ENCODE measurements at places on chromosomes 5 and 9.

- DNase-seq = no peak
Measured at GRCh38 chr5:133251296-133252132, 199.7 kb downstream of the HSPA4 start.

- no peak for DNase-seq
Measured at GRCh38 chr5:27962198-27962597, 923.8 kb upstream of the CDH9 start.

- DNase-seq = peak; percentile 36
Measured at GRCh38 chr9:37364751-37365360, 57.6 kb upstream of the GRHPR start.

- peak; percentile 36 for DNase-seq
Measured at GRCh38 chr5:52988335-52989024, 672 bp upstream of the ITGA2 start.

DNA sequence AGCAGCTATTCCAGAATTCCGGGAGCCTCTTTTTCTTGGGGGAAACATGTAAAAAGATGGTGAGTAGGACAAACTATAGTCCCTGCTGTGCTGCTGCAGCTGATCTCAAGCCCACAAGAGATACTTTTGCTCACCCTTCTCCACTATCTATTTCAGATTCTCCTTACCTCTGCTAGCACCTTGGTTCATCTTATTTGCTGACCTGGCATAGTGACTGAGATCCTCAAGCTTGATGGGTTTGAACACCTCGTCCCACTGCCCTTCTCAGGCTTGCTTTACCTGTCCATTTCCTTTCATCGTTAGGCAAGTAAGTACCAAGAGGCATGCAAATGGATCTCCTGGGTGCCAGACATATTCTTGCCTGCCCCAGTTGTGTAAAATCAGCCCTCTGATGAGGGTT lies 338.4 kb upstream of the SMARCA2 start:
- no peak for DNase-seq

DNA sequence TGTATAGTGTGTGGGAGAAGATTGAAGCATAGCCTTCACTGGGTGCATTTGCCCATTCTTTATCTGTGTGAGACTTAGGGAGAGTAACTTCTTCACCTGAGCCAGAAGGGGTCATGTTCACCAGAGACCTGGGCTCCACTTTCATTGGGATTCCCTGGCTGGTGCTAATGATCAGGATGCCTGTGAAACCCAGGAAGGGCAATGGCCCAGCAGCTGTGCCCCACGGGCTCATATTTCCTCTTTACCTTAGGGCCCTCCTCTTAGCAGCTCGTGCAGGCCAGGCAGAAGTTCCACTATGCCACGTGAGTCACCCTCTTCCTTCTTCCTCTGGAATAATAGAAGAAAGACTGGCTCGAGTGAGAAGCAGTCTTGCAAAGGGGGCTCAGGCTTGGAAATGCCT lies 5.0 kb downstream of the PPARGC1B start:
- DNase-seq = no peak

DNA sequence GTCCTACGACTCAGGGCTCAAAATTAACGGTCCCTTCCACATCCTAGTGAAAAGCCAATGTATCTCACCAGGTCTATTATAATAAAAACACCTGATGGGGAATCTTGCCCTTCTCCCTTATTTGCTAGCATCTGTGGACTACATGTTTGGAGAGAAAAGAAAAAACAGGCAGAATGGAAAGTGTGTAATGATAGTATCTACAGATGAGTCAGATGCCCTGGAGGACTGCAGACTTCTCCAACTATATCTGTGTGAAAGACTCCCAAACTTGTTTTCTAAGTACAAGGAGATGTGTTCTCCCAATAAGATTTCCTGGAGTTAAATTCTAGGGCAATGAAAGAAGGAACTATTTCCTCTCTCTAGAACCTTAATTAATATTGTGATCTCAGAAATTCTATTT lies 66.0 kb downstream of the FOXB2 start:
- DNase-seq = no peak

GRCh38 chr5:6868171-6868570 lies 154.9 kb downstream of the TENT4A start:
- DNase-seq = no peak

GRCh38 chr5:55227664-55228430 lies 732 bp upstream of the MCIDAS start:
- DNase-seq = no peak

DNA sequence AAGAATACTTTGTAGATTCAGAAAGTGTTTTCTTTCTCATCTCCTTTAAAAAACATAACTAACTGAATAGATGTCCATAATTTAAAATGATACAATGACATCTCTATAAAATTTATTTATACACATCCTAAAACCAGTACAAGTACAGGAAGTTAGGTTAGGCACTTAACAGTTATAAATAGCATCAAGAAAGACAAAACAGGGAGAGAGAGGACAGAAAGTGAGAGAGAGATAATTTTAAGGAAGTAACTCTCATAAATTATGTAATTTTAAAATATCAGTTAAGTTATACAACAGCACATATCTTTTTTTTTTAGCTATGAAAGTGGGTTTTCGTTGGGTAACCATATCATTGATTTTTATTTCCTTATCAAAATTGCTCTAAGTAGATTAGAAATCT lies 1068.6 kb downstream of the TAF11L14 start:
- no peak for DNase-seq

DNA sequence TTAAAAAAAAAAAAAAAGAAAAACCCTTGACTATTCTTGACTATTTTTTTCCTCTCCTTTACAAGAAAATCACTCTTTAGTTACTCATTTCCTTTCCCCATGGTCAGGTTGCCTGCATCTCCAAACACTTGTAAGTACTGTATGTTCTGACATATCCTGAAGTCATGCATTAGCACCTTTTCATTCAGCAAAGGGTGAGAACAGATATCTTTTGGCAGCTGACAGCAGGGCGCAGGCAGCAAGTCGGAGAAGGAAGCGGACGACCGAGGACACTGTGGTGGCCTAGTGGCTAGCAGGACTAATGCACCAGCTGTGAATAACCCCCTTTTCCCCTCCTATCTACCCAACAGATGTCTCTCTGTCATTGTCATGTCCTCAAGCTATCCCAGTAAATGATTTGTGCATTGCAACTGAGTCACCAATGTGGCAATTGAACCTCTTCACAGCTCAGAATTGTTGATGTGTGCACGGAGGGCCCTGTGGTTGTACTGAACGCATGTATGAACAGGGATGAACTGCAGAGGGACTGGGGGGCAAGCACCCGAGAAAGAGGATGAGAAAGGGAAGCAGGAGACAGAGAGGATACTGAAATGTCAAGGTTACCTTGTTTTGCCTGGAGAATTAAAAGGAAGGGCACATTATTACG lies 996.0 kb upstream of the ARRDC3 start:
- DNase-seq = no peak

- DNase-seq = peak; percentile 76
Measured at GRCh38 chr9:114592356-114592755, 4.8 kb downstream of the ATP6V1G1 start.

GRCh38 chr9:109963079-109963478 lies 183.1 kb downstream of the PALM2AKAP2 start:
- DNase-seq = no peak

DNA sequence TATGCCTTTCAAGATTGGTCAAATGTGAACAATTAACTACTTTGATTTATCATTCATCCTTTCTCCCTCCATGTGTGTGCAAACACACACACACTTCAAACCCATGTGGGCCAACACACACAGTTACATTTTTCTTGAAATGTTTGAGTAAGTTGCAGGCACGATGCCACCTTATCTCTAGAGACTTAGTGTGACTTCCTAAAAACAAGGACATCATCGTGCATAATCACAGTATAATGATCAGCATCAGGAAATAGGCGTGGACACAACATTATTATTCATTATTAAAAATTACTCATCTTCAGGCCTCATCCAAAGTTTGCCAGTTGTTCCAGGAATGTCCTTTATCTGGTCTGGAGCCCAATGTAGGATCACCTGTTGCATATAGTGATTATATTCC lies 209.5 kb downstream of the GNA14 start:
- no peak for DNase-seq

DNA sequence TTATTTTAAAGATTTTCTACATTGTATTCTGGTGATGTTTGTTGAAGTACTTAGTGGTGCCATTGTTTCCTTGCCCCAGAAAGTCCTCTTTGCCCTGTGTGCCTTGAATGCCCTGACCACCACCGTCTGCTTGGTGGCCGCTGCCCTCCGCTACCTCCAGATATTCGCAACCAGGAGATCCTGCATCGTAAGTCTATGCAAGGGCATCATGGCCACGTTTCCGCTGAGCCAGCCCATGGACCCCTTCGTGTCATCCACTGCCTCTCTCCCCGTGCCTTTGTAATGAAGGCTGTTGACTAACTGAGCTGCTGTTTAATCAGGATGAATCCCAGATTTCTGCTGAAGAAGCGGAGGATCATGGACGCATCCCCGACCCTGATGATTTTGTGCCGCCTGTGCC lies 52.3 kb downstream of the ENTREP1 start:
- DNase-seq = no peak

- DNase-seq = no peak
Measured at GRCh38 chr5:173554989-173555705, 61.3 kb downstream of the BOD1 start.

- no peak for DNase-seq
Measured at GRCh38 chr5:43649256-43649655, 46.3 kb downstream of the NNT start.

GRCh38 chr9:93929231-93929630 lies 25.9 kb downstream of the BARX1 start:
- DNase-seq = no peak

- no peak for DNase-seq
Measured at GRCh38 chr5:33166522-33166921, 274.2 kb upstream of the TARS1 start.

DNA sequence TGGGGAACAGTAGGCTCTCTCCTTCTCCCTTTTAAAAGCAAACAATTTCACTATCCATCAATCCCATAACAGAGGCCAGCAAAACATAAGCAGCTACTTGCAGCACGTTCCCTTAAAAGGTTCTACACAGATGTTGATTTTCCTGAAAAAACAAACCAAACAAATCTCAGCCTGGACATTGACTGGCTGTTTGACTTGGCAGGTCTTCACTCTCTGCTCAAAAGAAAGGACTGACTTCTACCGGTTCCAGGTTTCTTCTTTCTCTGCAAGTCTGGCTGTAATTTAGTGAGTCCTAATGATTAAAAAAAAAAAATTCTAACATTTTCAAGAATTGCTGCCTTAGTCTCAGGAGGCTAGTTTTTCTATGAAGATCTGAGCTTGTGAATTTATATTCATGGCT lies 203.1 kb upstream of the EFNA5 start:
- DNase-seq = no peak

- no peak for DNase-seq
Measured at GRCh38 chr9:128393145-128393775, 22.1 kb downstream of the URM1 start.

DNA sequence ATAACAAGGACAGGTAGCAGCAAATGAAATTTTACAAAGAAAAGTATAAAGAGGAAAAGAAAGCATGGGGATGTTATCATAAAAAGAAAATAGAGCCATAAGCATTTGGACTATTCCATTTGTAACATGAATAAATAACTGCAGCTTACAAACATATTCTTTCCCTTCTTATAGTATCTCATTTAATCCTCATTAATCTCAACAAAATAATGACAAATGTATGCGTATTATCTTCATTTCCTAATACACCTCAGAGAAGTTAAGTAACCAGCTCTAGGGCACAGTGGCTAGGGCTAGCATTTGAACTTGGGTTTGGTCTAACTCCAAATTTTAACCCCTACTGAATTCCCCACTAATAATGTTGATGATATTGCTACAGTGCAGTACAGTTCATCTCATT lies 175.5 kb upstream of the POU5F2 start:
- DNase-seq = no peak

DNA sequence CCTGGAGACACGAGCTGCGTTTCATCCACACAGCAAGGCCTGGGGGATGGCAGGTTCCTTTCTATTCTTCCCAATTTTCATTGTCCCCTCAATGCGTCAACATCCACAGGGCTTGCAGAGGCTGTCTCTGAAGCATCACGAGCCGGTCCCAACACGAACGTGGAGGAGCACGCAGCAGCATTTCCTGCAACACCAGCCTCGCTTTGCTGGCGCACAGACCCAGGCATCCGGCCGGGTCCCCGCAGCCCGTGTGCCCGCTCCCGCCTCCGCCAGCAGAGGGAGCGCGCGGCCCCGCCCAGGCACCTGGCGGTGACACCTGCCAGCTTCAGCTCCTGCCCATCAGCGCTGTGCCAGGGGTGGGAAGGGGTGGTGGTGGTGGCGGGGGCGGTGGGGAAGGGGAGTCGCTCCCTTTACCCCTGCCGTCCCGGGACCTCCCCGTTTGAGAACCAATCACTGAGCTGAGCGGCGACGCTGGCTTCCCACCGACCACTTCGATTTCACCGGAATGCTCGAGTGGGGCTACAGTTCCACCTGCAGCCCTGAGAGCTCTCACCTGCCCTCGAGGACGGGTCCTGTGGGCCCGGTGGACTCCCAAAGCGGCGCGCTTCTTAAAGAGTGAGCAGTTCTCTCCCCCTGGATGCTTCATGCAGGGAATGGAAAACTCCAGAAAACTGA lies 464.5 kb downstream of the ICE1 start:
- DNase-seq = peak; percentile 44

DNA sequence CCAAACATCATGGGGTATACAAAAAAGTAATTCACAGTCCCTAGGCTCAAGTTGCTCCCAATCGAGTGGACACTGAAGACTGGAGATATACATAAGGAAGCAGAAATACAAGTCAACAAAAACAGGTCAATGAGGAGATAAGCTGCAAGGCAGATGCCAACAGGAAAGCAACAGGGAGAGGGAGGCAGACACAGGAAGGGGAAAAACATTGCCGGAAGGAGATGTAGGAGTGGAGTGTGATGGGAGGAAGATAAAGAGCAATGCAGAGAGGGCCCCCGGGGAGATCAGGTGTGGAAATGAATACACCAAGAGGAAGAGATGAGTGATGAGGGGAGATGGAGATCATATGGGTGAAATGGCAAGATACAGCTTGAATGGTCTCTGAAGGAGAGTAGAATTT lies 243.0 kb downstream of the RAB3C start:
- no peak for DNase-seq

- DNase-seq = no peak
Measured at GRCh38 chr9:19511694-19512093, 102.9 kb downstream of the ACER2 start.

- DNase-seq = peak; percentile 22
Measured at GRCh38 chr9:96136992-96137670, 164.8 kb downstream of the HSD17B3 start.

GRCh38 chr5:107127878-107128277 lies 542.9 kb downstream of the EFNA5 start:
- DNase-seq = no peak
